ENCODE measurements at places on chromosomes 7 and 10. TPM values are rescaled to one million over a fixed set of nuclear protein-coding genes. Genes with fewer than 3 reads are reported as not detected.
A peak's percentile ranks its signal among the peaks of the same experiment; 100 is the strongest.

The CSGALNACT2 gene
- 24.9 TPM for polyA plus RNA-seq

The CALHM1 gene
- polyA plus RNA-seq = not detected

GRCh38 chr7:76515999-76516443 lies 5.7 kb downstream of the UPK3B start:
- no peak for DNase-seq

DNA sequence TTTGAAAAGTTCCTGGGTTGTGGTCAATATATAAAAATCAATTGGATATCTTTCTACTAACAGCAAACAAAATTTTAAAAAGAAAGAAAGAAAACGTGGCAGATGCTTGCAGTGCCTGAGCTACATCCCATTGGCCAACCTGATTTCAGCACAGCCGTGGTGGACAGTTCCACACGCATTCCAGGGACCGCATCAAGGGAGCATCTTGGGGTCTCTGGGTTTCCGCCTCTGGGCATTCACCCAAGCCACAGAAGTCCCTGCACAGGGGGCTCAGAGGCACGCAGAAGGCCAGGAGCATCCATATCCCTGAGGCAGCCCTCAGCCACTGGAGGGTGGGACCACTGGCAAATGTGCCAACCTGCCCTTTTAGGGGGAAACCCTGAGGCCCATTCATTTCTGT lies 254.5 kb upstream of the RNF32 start:
- no peak for DNase-seq

The TNS3 gene
- polyA plus RNA-seq = 94.2 TPM

GRCh38 chr7:66356277-66356721 lies 151.2 kb downstream of the TPST1 start:
- DNase-seq = no peak

DNA sequence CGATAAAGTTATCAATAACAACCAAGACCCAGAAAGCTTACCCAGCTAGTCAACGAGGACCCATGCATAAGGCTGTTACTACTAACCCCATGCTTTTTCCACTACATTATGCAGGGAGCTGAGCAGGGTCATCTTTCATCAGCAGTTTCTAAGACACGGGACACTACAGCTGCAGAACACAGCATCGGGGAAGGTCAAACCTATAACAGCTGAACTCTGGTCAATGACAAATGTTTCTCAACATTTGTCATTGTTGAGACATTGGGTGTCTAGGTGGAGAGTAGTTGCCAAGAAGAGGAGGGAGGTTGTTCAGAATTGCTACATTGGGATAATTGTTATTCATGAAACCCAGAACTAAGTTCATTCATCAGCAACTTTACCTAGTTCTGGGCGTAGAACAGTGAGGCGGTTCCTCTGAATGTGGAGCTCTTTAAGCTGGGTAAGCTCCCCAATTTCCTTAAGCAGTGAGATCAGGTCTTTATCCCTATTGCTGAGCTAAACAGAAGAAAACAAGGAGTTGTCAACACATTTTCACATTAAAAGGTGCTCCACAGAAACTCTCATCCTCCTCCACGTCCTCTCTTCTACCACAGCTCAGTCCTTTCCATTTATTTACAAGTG lies 105.6 kb downstream of the ZNF22 start:
- no peak for DNase-seq

- DNase-seq = no peak
Observed at GRCh38 chr7:35985126-35985754, 167.8 kb upstream of the EEPD1 start.

DNA sequence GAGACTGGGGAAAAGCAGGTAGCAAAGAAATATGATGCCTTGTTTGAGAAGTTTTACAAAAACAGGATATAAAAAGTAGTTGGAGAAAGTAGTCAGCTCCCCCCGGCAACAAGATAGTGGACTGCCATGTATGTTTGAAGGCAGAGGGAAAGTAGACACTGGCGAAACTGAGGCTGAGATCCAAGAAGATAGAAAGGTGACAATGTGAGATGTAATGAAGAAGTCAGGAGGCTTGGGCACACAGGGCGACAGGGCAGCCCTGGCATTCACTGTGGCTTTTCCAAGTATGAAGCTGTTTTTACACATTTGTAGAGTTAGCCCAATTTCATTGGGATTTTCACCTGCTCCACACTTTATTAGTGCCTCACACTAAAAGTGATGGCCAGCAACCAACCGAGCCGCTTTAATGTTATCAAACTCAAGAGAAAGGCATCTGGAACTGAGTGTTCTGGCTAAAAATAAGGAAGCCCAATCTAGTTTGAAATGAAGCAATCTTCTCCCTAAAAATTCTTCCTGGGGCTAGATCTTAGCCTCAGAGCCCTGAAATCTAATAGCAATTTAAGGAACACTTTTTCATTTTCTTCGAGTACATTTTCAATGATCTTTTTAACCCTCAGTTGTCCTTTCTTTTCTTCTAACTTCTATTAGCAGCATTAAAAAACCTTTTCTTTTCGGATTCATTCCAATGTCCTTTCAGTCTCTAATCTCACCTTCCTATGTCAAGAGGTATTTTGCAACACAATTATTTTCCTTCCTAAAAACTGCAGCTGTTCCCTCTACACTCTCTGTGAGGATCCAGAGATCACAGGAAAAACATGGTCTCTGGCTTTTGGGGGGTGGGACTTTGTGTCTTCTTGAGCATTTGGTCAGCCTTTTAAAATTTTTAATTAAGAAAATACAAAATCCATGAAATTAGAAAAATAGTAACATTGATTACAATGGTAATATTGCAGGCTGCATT lies 108.0 kb downstream of the RNLS start:
- no peak for DNase-seq

The WDFY4 gene
- not detected for polyA plus RNA-seq

GRCh38 chr7:27179503-27180430 lies 5.3 kb downstream of the HOXA11 start:
- DNase-seq = peak; percentile 68

The ADRA2A gene
- polyA plus RNA-seq = 0.25 TPM

GRCh38 chr10:46170789-46171188 lies 116.0 kb upstream of the ANTXRL start:
- DNase-seq = no peak

DNA sequence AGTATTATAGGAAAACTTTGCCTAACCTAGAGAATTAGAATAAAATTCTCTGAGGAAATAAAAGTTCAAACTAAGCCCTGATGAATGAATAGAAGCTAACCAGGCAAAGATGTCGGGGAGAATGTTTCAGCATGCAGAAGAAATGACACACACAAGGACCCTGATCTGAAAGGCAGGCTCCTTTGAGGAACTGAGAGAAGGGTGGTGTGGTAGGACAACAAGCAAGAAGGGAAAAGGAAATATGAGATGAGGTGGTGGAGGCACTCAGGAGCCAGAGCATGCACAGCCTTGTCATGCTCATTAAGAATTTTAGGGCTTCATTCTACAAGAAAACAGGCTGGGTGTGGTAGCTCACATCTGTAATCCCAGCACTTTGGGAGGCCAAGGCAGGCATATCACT lies 90.6 kb downstream of the ARHGAP12 start:
- no peak for DNase-seq

The NKX2-3 gene
- not detected for polyA plus RNA-seq

The LGI1 gene
- not detected for polyA plus RNA-seq

DNA sequence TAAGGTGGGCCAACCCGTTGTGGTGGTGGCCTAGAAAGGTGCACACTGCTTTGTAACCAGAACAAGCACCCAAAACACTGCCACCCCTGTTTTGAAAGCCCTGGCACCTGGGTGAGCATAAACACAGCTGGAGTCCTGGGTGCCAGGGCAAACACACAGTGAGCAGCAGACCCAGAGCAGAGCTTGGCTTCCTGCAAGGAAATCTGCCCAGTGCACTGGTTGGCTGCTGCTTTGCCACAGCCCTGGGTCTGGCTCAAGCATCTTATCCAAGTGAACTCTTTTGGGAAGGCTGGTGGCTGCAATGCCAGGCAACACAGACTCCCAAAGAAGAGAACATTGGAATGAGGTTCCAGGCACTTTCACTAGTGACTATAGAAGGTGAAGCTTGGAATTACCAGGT lies 145.5 kb upstream of the PDE1C start:
- DNase-seq = no peak

The PSTK gene
- 5.5 TPM for polyA plus RNA-seq

DNA sequence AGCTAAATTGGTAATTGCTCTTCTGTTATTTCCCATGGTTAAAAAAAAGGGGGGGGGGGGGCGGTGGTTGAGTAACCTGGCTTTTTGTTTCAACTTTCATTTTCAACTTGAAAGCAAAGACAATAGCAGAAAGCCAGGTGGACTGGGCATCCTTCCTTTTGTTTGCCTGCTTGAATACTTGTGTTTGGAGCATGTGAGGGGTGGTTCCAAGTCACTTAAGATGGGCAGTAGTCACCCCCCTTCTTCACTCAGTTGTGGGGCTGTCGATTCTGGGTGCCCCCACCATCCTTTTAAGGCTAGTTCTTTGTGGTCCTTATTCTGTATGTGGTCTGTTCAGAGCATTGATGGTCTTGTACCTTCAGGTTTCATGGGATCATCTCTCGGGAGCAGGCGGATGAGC lies 165.6 kb upstream of the PRR15 start:
- DNase-seq = no peak

GRCh38 chr10:34721208-34721840 lies 93.8 kb downstream of the PARD3 start:
- DNase-seq = no peak

The LEP gene
- 0.05 TPM for polyA plus RNA-seq

DNA sequence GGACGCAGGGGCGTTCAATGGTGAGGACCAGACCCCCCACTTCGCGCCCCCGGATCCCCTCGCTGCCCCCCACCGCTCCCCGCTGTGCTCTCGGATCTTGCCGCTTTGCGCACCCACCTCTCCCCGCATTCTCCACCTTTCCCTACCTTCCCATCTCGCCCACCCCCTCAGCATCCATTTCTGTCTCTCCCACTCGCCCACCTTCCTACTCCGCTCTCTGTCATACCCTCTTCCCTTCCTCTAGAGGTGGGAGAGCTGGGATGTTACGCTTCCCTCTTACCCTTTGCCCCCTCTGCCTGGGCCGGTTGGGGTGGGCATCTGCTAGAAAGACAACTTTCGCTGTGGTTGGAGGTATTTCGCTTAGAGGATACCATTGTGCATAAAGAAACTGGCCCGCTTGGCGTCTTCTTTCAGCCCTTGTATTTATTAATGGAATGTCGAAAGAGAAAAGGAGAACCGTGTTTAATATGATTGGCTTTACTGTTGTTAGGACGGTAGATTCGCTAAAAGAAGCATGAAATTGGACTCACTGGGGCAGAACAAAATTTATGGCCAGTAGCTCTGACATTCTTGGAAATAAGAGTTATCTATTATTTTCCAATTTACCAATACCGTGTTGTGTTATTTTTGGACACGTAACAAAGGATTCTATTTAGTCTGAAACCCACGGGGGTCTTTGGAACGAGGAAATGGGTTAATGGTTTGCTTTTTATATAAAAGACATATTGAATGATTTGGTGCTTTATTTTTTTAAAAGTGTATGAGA lies 873 bp downstream of the PRKAR2B start:
- DNase-seq = no peak

The BLNK gene
- polyA plus RNA-seq = not detected

DNA sequence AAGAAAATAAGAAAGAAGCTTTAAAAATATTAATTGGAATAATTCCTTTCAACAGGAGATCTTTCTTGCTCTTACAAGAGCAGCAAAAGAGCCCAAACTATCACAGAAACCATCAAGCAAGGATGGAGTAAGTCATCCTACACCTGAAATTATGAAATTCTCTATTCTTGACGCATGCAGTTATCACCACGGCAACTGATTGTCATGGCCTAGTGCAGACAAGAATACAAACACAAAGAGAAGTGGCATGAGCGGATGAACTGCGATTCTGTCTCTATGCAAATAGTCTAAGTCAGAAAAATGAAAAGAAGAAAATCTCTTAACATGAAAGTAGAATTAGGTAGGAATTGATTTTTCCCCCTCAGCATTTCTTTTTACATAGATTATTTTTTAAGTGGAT lies 54.8 kb upstream of the SLC35B4 start:
- DNase-seq = no peak

The CXCL12 gene
- polyA plus RNA-seq = 201 TPM

The SUN3 gene
- polyA plus RNA-seq = not detected

DNA sequence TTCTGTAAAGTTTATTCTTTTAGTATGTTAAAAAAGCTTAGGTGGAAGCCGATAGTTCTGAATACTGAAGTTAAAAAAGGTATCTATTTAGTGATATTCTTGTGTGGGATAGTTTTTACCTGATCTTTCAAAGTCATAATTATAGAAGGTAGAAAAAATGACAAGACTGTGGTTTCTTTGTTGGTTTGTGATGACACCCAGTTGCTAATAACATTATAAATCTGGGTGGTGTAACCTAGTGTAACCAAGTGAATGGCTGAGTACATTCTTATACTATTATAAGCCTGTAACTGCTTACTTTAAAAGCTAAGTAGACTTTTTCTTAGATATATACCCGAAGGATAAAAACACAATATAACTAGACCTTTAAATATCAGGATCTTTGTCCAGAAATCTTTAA lies 2.3 kb downstream of the CDK13 start:
- DNase-seq = no peak

- peak; percentile 51 for DNase-seq
Observed at GRCh38 chr7:84637568-84638338, 443.2 kb upstream of the SEMA3A start.

DNA sequence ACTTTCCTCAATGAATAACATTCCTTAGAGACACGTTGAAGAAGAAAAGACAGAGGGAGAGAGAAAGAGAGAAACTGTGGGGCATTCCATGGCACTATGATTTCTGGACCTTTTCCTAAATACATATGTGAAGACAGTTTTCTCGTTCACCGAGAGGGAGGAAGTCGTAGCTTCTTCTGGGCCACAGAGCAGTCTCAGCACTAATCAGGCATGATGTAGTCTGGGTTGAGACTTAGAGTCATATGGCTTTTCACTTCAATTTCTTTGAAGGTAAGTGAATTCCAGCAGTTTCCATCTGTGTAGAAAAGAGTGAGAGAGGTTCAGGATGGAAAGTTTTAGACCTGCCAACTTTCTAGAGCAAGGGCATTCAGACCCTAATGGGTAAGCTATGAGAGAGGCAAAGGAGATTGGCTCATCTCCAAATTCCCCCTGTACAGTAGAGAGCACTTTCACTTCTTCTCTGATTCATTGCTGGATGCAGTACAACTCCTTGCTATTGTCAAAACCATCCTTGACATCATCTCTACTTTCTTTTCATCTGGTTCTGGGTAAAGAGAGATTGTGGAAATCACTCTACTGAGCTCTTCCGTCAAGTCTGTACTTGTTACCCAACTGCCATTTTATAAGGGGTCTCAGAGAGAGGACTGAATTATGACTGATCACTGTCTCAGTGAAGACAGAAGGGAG lies 31.5 kb upstream of the OR9A4 start:
- no peak for DNase-seq

The PTN gene
- 33.5 TPM for polyA plus RNA-seq

GRCh38 chr10:27720529-27720928 lies 25.1 kb downstream of the MKX start:
- peak; percentile 68 for DNase-seq

- no peak for DNase-seq
Observed at GRCh38 chr10:132638130-132638515, 100.5 kb downstream of the INPP5A start.

GRCh38 chr7:34523226-34523918 lies 134.6 kb upstream of the NPSR1 start:
- no peak for DNase-seq

The INMT gene
- 1.3 TPM for polyA plus RNA-seq

DNA sequence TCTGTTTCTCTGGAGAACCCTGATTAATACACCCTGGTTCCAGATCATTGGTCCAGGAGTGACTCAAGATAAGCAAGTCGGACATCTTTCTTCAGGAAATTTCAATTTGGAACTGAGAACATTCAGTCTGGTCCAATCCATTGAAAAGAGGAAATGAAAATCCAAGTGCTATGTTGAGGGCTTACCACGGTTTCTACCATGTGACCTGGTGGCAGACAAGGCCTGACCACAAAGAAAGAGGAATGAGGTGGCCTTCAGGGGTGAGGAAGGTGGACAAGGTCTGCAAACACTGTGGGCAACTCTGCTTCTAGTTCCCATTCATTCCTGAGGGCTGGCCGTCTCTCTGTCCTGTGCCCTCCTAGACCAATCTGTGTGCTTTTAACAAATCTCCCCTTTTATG lies 149.2 kb upstream of the GHITM start:
- DNase-seq = no peak
